ENCODE measurements at places on chromosomes 5 and 9.

DNA sequence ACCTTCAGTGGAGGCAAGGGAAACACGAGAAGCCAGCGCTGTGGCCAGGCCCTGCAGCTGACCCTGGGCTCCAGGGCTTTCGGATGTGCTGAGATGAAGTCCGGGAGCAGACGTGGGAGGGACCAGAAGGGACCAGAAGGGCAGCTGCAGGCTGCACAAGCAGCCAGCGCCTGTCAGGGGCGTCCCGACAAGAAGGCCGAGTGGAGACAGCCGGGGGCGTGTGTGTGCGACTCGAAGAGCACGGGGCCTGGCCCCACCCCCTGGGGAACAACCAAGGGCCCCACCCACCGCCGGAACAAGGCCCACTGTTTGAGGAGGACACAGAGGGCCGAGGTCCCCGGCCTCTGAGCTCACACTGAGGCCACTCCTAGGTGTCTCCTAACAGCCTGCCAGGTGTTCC lies 31.4 kb downstream of the SLC12A7 start:
- DNase-seq = no peak

- peak; percentile 85 for DNase-seq
These were observed at the start of gene CAST for GRCh38 chr5:96661855-96662724. Gene CAST, plus strand, starts transcription at chr5:96662376. Its CDS starts 47 bp downstream, at chr5:96662423.

- DNase-seq = no peak
These were observed 23.0 kb downstream of the SLC36A1 start for GRCh38 chr5:151470439-151470838.

GRCh38 chr5:149015561-149015960 lies 47.3 kb downstream of the SH3TC2 start:
- DNase-seq = no peak

DNA sequence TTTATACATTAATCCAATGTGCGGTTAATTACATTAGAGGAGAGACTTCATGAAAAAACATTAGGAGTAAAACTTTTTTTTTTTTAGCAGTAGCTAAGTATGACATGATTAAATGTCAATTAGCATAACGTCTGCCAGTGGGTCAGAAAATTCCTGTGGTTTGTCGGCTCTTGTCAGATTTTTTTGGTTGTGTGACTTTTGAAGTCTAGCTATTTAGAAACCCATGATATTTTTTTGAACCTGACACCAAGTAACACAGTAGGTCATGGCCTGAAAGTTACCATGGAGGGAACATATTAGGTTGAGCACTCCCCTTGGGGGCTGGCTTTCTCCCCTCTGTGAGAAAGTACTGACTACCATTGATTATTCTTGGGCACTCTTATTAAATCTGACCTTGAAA lies 84.8 kb upstream of the ALDH1A1 start:
- DNase-seq = no peak

DNA sequence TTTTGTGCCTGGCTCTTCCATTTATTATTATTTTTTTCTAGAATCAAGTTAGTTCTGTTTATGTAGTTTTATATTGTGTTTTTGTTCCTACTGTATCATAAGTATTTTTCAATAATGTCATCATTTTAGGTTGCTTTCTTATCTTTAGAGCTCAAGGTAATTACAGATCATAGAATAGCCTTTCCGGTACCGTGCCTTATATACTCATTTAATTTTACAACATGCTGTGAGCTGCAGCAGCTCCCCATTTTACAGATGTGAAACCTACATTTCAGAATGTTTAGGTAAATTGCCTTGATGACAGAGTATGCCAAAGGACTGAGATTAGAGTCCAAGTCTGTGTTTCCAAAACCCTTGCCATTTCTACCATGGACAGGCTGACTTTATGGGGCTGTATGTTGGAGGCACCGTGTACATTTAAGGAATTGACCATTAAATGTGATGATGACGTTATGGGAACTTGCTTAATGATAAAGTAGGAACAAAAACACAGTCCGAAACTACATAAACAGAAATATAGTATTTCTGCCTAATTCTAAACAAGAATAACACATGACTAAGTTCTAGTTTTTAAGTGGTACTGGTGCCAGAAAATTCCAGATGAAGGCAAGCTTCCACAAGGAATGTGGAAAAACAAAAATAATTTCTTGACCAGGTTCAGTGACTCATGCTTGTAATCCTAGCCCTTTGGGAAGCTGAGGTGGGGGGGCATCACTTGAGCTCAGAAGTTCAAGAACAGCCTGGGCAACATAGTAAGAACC lies 97.7 kb downstream of the IQGAP2 start:
- no peak for DNase-seq

DNA sequence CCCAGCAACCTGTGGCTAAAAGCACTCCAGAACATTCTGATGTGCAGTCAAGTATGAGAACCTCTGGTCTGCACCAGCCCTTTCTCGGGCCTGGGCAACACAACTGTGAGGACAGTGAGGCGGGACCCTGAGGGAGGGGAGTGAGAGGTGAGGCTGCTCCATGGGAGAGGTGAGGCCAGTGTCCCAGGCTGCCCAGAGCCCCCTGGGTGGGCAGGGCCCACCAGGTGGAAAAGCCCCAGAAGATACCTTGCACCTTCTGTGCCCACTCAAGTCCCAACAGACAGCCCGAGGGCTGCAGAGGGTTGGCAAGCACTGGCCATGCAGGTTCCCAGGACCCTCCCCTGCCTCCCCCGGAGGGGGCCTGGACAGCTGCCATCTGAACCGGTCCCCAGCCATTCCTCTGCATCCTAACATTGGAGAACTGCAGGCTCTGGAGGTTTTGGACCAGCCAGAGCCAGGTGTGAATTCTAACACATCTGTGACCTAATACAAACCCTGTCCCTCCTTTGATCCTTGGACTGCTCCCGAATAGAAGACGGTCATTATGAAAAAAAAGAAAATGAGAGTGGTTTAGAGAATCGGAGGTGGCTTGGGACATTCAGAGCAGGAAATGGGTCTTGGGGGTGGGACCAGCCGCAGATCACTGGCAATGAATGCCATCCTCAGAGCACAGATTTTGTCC lies 57.0 kb downstream of the DUSP1 start:
- no peak for DNase-seq

- no peak for DNase-seq
These were observed 3.6 kb upstream of the AGPAT2 start for GRCh38 chr9:136690806-136691261.

- DNase-seq = no peak
These were observed 391.3 kb downstream of the GADD45G start for GRCh38 chr9:89996116-89996515.

Measured in nephron progenitor cell (in vitro differentiated cells).